Epithelial cell of prostate (primary cell): ENCODE measurements at places on chromosomes 4 and X.

GRCh38 chr4:47334652-47335051 lies 128.8 kb downstream of the COMMD8 start:
- no peak for DNase-seq

DNA sequence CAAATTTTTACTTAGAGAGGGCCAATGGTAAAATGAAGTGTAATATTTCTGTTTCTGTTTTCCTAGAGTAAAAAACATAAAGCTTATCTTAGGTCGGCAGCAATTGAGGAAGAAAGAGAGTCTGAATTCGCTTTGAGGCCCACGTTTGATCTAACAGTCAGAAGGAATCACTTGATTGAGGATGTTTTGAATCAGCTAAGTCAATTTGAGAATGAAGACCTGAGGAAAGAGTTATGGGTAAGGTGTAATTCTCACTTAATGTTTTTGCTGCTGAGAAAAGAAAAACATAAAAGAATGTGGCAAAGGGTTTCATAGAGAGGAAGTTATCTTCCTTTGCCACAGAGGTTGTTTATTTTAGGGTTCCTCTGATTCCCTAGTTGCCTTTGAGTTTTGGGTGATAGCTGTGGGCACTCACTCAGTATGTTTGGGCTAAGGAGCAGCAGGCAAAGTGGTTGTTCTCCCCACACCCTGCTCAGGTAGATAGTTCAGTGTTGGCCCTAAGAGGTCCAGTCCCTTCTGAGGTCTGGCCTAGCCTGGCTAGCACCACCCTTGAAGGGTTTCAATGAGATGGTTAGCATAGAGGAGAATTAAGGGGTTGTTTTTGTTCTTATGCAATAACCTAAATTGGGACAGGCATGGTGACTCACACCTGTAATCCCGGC lies 32.3 kb downstream of the HERC5 start:
- DNase-seq = no peak

DNA sequence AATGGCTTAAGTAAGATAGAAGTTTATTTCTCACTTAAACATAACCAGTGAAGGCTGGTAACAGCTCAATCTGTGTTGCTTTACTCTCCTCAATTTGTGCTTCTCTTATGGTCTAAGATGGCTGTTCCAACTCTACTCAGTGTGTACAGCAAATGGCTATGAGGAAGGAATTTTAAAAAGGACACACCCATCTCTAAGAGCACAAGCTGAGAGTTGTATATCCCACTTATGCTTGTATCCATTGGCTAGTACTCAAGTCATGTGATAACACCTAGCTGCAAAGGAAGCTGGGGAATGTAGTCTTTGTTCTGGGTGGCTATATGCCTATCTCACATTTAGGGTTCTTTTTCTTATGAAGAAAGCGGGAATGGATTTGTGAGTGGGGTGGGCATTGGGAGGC lies 63.3 kb downstream of the GPAT3 start:
- DNase-seq = peak; percentile 29

DNA sequence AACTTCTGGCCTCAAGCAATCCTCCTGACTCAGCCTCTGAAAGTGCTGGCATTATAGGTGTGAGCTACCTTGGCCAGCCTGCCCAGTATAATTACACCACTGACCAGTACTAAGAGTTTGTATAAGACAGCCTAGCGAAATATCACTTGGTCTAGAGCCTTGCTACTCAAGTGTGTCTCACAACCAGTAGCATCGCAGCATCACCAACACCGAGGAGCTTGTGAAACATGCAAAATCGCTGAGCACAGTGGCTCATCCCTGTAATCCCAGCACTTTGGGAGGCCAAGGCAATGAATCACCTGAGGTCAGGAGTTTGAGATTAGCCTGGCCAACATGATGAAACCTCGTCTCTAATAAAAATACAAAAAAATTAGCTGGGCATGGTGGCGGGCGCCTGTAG lies 102.0 kb upstream of the GATB start:
- DNase-seq = no peak

GRCh38 chr4:184873054-184873453 lies 47.3 kb upstream of the ACSL1 start:
- DNase-seq = no peak

- DNase-seq = no peak
These were observed 23.8 kb upstream of the PLAC1 start for GRCh38 chrX:134682081-134682480.
